ENCODE measurements at places on chromosomes 1 and 21.

DNA sequence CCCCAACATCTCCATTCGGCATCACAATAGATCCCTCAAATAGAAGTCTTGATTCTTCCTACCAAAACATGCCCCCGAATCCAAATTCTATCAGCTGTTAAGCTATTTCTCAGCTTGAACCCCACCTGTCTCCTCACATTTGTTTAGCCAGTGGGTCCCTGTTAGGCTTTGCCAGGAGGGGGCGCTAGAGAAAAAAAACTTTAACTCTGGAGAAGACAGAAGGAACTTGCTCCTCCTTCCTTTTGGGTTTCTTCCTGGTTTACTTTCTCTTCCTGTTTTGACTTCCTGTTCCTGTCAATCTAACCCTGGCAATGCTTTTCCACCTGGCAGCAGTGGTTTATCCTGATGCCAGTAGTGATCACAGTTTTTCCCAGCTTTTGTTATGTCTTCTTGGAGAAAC, 95.6 kb upstream of the KCNK1 start:
- DNase-seq, result no peak

GRCh38 chr1:179870870-179871269, 6.7 kb downstream of the TOR1AIP2 start:
- no peak for DNase-seq

DNA sequence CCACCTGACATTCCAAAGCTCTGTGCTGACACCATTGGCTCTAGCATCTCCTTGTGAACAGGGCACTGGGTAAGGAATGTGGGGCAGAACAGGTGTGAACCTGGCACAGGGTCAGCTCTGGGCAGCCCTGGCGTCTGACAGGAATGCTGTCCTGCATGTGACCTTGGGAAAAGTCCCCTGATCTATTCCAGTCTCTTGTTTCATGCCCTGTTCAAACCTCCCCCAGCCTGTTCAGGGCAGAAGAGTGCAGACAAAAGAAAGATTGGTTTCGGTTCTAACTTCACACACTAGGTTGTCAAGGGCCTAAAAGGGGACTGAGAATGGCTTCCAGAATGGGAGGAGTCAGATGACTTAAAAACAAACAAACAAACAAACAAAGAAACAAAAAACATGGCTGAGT, 27.6 kb upstream of the SDHB start:
- DNase-seq, result no peak

DNA sequence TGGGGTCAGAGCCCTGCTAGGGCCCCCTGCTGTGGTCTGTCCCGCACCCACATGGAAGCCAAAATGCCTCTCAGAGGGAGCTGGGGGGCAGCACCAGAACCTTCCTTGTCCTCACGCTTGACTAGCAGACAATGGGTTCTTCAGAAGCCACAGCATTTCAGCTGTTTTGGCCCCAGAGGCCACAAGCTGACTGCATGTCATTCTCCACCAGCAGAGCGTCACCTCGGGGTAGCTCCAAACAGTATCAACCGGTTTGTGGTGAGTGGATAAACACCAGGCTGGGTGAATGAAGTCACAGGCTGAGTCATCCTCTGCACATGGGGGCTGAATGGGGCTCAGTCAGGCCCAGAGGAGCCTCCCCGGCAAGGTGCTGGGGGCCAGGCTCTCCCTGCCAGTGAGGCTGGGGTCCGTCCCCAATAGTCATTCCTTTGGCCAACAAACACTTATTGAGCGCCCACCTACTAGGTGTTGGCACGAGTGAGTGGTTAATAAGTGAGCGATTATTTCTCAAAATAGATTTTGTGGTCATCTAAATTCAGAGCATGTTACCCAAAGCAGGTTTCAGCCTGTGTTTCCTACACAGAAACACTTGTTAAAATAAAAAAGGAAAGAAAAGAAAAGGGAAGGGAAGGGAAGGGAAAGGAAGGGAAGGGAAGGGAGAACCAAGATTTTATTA, 9.1 kb downstream of the OLIG1 start:
- DNase-seq, result peak; percentile 83

GRCh38 chr1:200867018-200867811, 5.6 kb upstream of the GPR25 start:
- no peak for DNase-seq

- DNase-seq, result no peak
These were observed 5.7 kb upstream of the GLRX2 start for GRCh38 chr1:193110864-193111263.

- no peak for DNase-seq
These were observed 12.9 kb upstream of the RNU1-4 start for GRCh38 chr1:16727190-16728111.
